Epithelial cell of proximal tubule (primary cell): ENCODE measurements at places on chromosomes 1 and 21. TPM values are rescaled to one million over a fixed set of nuclear protein-coding genes. Genes with fewer than 3 reads are reported as not detected.

C1orf94 gene
- total RNA-seq, result not detected in 2 replicates

LGALS8 gene
- total RNA-seq, result 30.3 and 47.3 TPM in 2 replicates

CRYBG2 gene
- 2.8 and 9.3 TPM in 2 replicates for total RNA-seq

DAB1 gene
- under 0.01 TPM in 1 of 2 replicates, not detected in the other for total RNA-seq

NKAIN1 gene
- total RNA-seq, result 0.81 and 0.94 TPM in 2 replicates

HHAT gene
- 10.9 and 13.7 TPM in 2 replicates for total RNA-seq

LMX1A gene
- total RNA-seq, result not detected in 2 replicates

SHISAL2A gene
- total RNA-seq, result 0.17 TPM in 1 of 2 replicates, not detected in the other

CZIB gene
- 52.2 and 60.8 TPM in 2 replicates for total RNA-seq

AKR7A2 gene
- total RNA-seq, result 92.4 and 102 TPM in 2 replicates

SLC1A7 gene
- total RNA-seq, result not detected in 2 replicates

HMGN2 gene
- 479 and 768 TPM in 2 replicates for total RNA-seq

KCNE1 gene
- total RNA-seq, result 0.22 TPM in 1 of 2 replicates, not detected in the other

PCAT6 gene
- total RNA-seq, result 0.17 TPM in 1 of 2 replicates, not detected in the other

FCN3 gene
- not detected in 2 replicates for total RNA-seq

KCNE2 gene
- not detected in 2 replicates for total RNA-seq

BRDT gene
- not detected in 2 replicates for total RNA-seq

LAMC1 gene
- 122 and 162 TPM in 2 replicates for total RNA-seq

OR2L5 gene
- not detected in 2 replicates for total RNA-seq

FAM3B gene
- 0.35 and 0.51 TPM in 2 replicates for total RNA-seq

GBP4 gene
- 0.07 and 0.35 TPM in 2 replicates for total RNA-seq

ELF3 gene
- 70.2 and 265 TPM in 2 replicates for total RNA-seq

LAPTM5 gene
- total RNA-seq, result 2.2 and 2.4 TPM in 2 replicates

CELA3A gene
- total RNA-seq, result not detected in 2 replicates

LENEP gene
- not detected in 2 replicates for total RNA-seq

NR1I3 gene
- total RNA-seq, result not detected in 2 replicates

HMGN1 gene
- total RNA-seq, result 376 and 475 TPM in 2 replicates

ZNHIT6 gene
- 13.1 and 13.5 TPM in 2 replicates for total RNA-seq

PROX1 gene
- total RNA-seq, result under 0.01 and 0.06 TPM in 2 replicates

GJB3 gene
- 25.0 and 40.6 TPM in 2 replicates for total RNA-seq

FAM72B gene
- total RNA-seq, result 6.7 and 13.4 TPM in 2 replicates

PTPN22 gene
- 0.07 TPM in 1 of 2 replicates, not detected in the other for total RNA-seq

SLC44A3 gene
- 9.3 and 24.3 TPM in 2 replicates for total RNA-seq

SPRR2E gene
- not detected in 2 replicates for total RNA-seq

RCC2 gene
- 106 and 135 TPM in 2 replicates for total RNA-seq
